CD4-positive, alpha-beta T cell treated with Interleukin-21 for 1 hour (primary cell): ENCODE measurements at places on chromosomes 4 and X.
A peak's percentile ranks its signal among the peaks of the same experiment; 100 is the strongest.

GRCh38 chrX:133437356-133437755 lies 22.1 kb upstream of the GPC4 start:
- no peak for DNase-seq

- DNase-seq: no peak
Observed at GRCh38 chr4:21011106-21011505, 310.8 kb downstream of the PACRGL start.

GRCh38 chrX:85592980-85593379 lies 213.5 kb upstream of the POF1B start:
- no peak for DNase-seq

- no peak for DNase-seq
Observed at GRCh38 chr4:156672492-156673305, 298.9 kb downstream of the PDGFC start.

DNA sequence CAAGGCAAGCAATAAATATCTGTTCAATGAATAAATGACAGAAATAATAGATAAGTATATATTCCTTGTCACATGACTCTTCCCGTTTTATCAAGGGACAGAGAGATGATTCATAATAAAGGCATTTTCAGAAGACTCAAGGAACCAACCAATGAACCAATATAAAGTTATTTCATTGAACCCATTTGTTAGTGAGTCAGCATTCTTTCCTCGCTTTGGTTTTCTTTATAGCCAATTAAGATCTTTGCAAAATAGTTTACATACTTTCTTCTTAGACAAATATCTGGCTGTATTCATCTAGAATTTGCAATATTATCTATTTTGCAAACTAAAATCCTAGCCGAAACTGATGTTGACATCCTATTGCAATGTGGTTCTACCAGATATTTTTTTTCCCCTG lies 269.4 kb downstream of the IL15 start:
- no peak for DNase-seq

GRCh38 chrX:1264556-1264955 lies 4.1 kb upstream of the CSF2RA start:
- DNase-seq: no peak

- DNase-seq: peak; percentile 38
Observed at GRCh38 chr4:101282076-101282844, 65.1 kb downstream of the PPP3CA start.

DNA sequence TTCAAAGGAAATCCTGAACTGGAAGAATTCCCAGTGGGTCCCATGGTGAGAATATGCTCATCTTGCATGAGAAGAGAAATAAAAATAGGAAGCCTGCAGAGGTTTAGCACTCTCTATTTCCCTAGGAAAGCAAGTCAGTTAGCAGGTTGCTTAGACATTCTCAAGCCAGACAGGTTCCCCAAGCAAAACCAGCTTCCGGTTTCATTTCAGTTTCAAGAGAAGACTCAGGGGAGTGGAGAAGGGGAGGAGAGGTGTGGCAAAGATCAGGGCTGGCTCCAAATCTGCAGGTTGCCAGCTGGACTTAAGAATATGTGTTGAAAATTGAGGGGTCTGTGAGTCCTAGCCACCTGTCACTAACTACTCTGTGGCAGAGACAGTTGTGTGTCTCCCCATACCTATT lies 107.5 kb downstream of the CLNK start:
- DNase-seq: no peak

DNA sequence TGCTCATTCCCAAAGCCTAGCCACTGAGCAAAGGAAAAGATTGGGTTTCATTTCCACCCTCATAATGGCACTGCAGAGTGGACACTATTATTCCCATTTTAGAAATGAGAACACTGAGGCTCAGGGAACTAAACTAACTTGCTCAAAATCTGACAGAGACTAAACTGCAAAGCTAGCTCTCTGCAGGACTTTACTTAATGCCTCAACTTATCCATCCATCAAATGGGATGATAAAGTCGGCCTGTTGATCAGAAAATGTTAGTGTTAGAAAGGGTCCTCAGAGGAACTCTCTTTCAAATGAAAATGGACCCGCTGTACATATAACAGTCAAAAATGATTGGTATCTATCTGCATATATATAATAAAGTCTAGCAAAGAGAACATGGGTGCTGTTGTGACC lies 186.8 kb downstream of the QDPR start:
- no peak for DNase-seq

DNA sequence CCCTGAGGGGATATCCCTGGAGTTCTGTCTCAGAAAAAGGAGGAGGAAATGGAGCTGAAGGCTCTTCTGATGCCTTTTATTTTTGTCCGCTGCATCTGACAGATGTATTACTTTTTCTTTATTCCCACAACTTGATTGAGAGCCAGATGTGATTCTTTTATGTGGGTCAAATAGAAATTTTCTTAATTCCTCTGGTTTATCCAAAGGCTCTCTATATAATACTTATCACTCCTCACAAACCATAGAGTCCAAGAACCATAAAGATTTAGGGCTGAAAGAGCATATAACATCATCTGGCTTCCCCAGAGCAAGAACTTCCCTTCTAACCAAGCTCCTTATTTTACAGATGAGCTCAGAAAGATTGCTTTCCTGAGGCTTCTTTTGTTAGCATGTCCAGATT lies 756.7 kb upstream of the FAM241A start:
- no peak for DNase-seq

- no peak for DNase-seq
Observed at GRCh38 chrX:7086384-7086783, 61.1 kb upstream of the STS start.

GRCh38 chrX:100654261-100654660 lies 10.3 kb downstream of the SRPX2 start:
- DNase-seq: no peak

- no peak for DNase-seq
Observed at GRCh38 chrX:17818726-17819125, 42.4 kb downstream of the RAI2 start.

GRCh38 chr4:111045992-111046391 lies 423.1 kb upstream of the PITX2 start:
- DNase-seq: no peak

GRCh38 chr4:41748571-41749475 lies at the start of gene PHOX2B:
TSS of gene PHOX2B (minus strand) at chr4:41748725. CDS start at chr4:41748610, 115 bp downstream.
- no peak for DNase-seq

- no peak for DNase-seq
Observed at GRCh38 chr4:155975511-155975910, 21.8 kb upstream of the CTSO start.

GRCh38 chr4:68466185-68466584 lies 18.9 kb downstream of the TMPRSS11E start:
- no peak for DNase-seq

- no peak for DNase-seq
Observed at GRCh38 chrX:53050841-53051240, 2.3 kb downstream of the GPR173 start.

DNA sequence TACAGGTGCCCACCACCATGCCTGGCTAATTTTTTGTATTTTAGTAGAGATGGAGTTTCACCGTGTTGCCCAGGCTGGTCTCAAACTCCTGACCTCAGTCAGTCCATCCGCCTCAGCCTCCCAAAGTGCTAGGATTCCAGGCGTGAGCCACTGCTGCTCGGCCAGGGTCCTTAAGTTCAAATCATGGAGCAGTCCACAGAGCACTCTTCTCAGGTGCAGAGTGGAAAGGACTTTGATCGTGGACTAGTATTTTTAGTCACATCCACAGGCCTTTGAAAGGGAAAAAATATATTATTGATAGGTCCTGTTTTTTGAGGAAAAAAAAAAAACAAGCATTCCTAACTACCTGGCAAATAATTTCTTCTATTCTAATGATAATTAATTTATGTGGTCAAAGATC lies 31.2 kb downstream of the GAB1 start:
- DNase-seq: no peak
